ENCODE measurements at places on chromosomes 2 and 18.

GRCh38 chr2:76599732-76600368 is 889.1 kb upstream of the GCFC2 start:
- peak; percentile 86 for DNase-seq

- DNase-seq = no peak
Observed at GRCh38 chr2:135043345-135043744, 3.9 kb downstream of the MAP3K19 start.

DNA sequence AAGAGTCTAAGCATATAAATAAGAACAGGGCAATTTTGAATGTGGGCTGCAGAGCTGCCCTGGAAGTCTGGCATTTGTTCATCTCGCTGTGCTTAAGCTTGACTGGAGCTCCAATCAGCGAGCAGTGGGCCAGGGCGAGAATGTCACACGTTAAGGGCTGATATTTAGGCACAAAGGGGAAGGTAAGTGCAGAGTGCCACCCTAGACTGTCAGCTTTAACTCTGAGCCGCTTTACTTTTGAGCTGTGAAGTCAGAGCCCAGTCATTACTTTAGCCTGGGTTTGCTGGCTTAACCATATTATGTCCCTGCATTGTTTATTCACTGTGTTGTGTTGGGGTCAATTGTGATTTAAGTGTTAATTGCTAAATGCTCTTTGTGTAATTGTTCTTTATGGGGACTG is 236.1 kb upstream of the SIX3 start:
- DNase-seq = no peak

DNA sequence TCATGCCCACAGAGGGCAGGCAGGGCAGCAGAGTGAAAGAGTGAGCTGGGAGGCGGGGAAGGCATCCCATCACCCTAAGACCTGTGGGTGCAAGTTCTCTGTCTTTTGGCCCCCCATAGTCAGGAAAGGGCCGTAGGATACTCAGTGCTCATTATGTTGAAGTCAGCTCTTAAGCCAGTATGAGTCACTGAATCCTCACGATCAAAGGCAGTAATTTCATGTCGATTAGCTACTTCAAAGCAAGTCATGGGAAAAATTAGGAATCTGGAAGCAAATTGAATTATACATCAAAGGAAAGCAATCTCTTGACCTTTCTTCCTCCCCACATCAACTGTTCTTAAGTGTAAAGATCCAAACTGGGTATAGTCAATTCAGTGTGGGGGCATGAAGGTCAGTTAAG is 178.9 kb downstream of the FHOD3 start:
- no peak for DNase-seq

- DNase-seq = no peak
Observed at GRCh38 chr2:83359336-83359735, 1099.7 kb downstream of the SUCLG1 start.

DNA sequence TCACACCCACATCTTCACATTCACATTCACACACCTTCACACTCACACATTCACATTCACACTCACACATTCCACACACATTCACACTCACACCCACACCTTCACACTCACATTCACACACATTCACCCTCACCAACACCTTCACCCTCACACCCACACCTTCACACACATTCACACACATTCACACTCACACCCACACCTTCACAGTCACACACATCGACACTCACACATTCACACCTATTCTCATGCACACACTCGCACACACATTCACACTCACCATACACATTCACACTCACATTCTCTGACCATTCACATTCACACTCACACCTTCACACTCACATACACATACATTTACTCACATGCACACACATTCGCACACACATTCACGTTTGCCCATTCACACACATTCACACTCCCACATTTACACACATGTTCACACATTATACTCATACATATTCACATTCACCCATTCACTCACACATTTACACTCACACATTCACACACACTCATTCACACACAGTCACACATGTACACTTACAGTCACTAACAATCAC is 62.7 kb downstream of the BIN1 start:
- DNase-seq = no peak

GRCh38 chr18:48949606-48950535 is 894 bp downstream of the SMAD7 start:
- peak; percentile 53 for DNase-seq

- no peak for DNase-seq
Observed at GRCh38 chr2:207896525-207897285, 127.0 kb upstream of the FZD5 start.

DNA sequence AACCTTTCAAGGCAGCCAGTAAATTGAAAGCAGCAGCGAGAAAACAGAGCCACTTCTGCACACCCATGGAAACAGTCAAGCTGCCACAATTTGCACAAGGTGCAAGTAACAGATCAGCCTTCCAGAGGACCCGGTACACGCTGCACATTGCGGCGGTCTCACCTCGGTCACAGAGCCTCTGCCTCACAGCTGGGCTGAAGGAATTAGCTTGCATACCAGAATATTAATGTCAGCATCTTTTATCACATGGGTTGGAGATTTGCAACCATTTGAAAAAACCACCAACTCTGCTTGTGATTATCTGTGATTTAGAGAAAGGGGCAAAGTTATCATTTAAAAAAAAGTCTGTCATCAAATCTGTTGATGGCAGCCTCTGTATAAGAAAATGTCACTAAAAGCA is 330.5 kb upstream of the TCF4 start:
- no peak for DNase-seq

GRCh38 chr2:46091961-46092667 is 205.1 kb upstream of the EPAS1 start:
- DNase-seq = no peak

DNA sequence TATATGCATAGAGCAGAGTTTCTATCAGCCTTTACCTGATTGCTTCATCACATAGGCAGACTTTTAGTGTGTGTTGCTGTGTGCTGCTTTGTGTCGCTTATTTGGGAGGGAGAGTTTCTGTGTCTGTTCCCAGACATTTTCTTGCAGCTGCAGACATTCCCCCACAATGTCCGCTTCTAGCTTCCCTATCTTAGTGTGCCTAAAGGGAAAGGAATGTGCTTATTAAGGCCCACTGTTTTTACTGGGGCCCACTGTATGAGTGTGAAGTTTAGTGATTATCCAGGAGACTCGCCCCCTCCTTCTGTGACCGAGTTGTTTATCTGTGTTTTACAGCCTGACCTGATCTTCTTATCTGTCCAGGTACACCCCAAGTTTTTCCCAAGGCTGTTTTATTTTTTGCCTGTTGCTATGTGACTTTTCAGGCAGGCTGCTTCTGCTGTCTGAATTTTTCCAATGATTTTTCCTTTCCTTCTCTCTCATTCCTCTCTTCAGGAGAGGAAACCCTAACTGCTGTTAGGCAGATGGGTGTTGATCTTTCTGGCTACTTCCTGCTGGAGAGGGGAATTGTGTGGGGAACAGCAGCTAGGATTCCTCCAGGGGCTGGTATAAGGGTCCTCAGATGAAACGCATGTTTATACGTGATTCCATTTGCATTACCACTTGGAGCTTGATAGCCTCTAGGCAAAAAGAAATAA is 47.6 kb downstream of the STK17B start:
- DNase-seq = no peak

DNA sequence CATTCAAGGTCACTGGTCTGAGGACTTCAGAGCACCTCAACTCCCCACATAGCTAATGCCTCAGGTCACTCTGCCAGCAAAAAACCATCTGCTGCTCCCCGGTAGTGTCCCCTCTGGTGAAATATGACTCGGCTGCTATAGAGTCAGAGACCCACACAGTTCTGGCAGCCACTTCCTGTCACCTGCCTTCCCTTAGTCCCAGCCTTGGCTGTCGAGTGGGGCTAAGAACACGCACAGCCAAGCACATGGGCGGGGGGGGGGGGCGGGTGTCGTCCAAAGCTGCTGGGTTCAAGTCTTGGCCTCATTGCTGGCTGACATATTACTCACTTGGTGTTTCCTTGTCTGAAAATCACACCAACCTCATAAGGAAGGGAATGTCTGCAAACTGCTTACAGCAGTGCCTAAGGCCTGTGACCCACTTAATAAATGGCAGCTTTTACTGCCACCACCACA is 37.5 kb downstream of the POLR1A start:
- DNase-seq = no peak

All from NCI-H2171 (cell line).